ENCODE measurements at places on chromosomes 12 and 14. TPM values are rescaled to one million over a fixed set of nuclear protein-coding genes. Genes with fewer than 3 reads are reported as not detected.

KRT72 gene
- not detected for total RNA-seq

ASPG gene
- total RNA-seq, result not detected

DAO gene
- total RNA-seq, result not detected

ASCL1 gene
- not detected for total RNA-seq

DPPA3 gene
- not detected for total RNA-seq

KRT79 gene
- 0.28 TPM for total RNA-seq

SSTR1 gene
- 0.09 TPM for total RNA-seq

SLC17A8 gene
- total RNA-seq, result not detected

POTEM gene
- total RNA-seq, result not detected

SVOP gene
- not detected for total RNA-seq

CLEC9A gene
- not detected for total RNA-seq

OAS2 gene
- total RNA-seq, result 5.8 TPM

ACRBP gene
- 0.28 TPM for total RNA-seq

KLRG1 gene
- total RNA-seq, result 8.9 TPM

OR10A7 gene
- total RNA-seq, result not detected

LETMD1 gene
- 23.9 TPM for total RNA-seq

LMNTD1 gene
- total RNA-seq, result 0.45 TPM

MANSC1 gene
- total RNA-seq, result 3.5 TPM

SAMD4A gene
- total RNA-seq, result 45.9 TPM
